ENCODE measurements at places on chromosomes 2 and 18.

DNA sequence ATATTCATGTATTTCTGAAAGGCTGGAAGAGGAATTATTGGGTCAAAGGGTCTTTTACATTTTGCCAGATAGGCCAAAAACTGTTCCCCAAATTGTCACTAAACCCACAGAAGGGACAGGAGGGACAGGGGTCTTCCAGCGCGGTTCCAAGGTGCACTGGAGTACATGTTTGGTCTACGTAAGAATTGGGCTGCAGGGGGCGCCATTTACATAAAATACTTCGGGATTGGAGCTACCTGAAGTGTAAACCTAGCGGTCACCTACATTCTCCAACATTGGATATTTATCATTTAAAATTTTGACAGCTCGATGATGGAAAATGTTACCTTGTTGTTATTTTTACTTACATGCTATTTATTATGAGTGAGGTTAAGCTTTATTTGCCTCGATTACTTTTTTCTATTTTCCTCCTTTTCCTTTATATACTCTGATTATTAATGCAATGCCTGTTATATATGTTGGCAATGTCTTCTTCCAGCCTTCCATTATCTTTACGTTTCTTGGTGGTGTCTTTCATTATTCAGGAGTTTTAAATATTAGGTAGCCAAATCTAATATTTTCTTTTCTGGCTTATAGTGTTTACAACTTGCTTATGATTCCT is 43.0 kb upstream of the RAB6C start:
- DNase-seq: peak; percentile 43

DNA sequence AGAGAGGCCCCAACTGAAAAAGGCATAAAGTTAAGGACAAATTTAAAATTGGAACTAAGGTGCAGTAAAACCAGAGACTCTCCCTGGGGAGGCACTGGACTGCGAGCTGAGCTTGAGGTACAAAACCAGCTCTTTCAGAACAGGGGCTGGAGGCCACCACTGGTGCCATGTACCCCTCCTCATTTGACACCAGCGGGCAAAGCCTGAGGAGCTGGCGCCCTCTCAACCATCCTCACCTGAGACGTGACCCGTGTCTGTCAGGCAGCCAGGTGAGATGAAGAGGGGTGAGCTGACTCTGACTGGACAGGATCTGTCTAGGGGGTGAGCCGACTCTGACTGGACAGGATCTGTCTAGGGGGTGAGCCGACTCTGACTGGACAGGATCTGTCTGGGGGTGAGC is 68.5 kb downstream of the TMEM18 start:
- DNase-seq: no peak

GRCh38 chr2:230010501-230010900 is 58.2 kb downstream of the SLC16A14 start:
- no peak for DNase-seq

- DNase-seq: no peak
These were observed 122.6 kb downstream of the SCN3A start for GRCh38 chr2:165081276-165081675.

GRCh38 chr2:101743288-101743687 is 45.8 kb downstream of the MAP4K4 start:
- no peak for DNase-seq

- DNase-seq: peak; percentile 41
These were observed 141.2 kb downstream of the PID1 start for GRCh38 chr2:229129738-229130371.

GRCh38 chr2:47897883-47898731 is 8.2 kb downstream of the FBXO11 start:
- no peak for DNase-seq

DNA sequence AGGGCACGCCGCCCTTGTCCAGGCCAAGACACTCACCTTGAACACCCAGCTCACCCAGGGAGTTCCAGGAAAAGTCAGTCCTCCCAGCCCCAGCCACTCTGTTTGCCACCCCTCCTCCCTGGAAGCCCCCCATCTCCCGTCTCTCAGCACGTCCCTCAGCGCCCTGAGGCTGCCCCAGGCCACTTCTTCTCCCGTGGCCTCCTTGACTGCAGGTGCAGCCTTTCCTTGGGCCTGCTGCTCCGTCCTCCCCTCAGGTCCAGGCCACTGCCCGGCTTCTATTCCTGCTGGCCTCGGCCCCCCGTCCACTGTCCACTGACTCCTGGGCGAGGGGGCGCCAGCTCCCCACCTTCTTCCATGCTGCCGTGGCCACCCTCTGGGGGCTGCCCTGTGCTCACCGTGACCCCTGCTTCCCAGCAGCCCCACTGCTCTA is 239.1 kb downstream of the HDAC4 start:
- no peak for DNase-seq

DNA sequence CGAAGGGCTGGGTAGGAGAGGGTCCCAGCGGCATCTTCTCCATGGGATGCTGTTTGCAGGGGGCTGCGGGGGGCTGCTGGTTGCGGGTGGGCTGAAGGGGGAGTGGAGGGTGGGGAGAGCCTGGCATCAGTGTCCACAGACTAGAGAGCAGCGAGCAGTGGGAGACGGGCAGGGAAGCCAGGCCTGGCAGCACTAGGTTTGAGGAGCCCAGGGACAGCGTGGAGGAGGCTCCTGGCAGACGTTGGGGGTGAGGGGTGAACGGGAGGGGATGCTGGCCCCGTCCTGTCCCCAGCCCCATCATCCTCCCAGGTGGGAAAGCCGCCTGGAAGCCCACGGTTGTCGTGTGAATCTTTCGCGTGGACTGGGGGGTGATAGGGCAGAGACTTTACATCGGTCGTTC is 48.2 kb upstream of the TFCP2L1 start:
- DNase-seq: no peak

- no peak for DNase-seq
These were observed 280.7 kb upstream of the ATP5MC3 start for GRCh38 chr2:175462246-175462645.

DNA sequence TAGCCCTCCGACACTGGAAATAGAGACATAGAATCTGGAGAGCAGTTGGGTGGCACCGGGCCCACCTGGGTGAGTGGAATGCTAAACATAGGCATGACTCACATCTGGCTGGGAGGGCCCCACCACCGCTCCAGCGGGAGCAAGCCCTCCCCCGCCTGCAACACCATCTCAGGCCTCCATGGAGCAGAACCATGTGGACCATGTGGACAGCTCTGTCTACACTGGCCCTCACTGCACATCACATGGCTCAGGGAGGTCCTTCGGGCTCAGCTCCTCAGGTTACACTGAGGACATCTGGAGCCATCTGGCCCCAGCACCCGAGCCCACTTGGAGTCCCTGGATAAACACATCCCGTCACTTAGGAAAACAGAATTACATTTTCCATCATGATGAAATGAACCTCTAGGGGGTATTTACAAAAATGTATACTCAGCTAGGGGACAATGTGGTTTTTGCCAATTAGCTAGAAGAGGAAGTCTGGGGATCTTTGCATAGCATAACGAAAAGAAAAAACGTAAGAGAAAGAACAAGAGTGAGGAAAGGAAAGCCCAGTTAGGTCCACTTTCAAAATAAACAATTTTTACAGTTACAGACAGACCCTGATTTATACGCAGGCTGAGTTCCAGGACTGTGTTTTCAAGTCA is 30.7 kb upstream of the MLPH start:
- DNase-seq: peak; percentile 77

- DNase-seq: peak; percentile 48
These were observed 56.9 kb downstream of the SLC38A11 start for GRCh38 chr2:164898475-164898874.

DNA sequence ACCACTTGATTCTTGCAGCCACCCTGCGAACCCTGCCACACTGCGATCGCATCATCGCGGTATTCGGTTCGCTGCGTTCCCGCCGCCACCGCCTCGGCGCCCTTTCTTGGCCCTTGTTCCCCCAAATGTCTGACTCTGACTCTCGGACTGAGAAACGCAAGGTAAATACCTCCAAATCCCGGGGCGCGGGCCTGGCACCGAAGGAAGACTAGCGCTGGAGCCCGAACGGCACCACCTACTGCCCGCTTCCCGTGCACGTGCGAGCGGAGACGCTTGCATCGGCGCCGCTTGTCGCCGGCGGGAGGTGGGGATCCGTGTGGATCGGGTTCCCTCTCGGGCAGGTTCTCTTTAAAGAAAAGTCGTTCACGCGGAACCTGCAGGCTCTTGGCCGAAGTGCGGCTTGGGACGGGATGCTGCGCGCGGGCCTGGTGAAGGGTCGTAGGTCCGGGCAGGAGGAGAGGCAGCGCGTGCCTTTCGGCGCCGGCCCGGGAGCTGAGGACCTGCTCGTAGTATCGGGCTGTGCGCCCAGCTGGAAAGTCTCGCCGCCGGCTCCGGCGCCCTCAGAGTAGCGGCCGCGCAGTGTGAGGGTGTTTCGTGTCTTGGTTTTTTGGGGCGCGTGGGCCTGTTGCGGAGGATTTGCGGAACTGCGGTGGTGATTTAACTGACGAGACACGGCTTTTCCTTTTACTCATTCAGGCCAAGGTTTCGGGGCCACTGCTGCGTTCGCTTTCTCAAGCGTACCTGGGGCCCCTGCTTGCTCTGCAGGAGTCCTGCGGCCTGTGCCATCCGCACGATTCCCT is 514 bp downstream of the BCL2L11 start:
- DNase-seq: peak; percentile 12

- DNase-seq: no peak
These were observed 56.2 kb upstream of the RMDN2 start for GRCh38 chr2:37868866-37869265.

- DNase-seq: no peak
These were observed 954.2 kb upstream of the NRXN1 start for GRCh38 chr2:51986101-51986500.

- peak; percentile 31 for DNase-seq
These were observed 18.4 kb upstream of the CPO start for GRCh38 chr2:206920951-206921350.

GRCh38 chr2:174337337-174338146 is 2.8 kb downstream of the SP9 start:
- DNase-seq: no peak

DNA sequence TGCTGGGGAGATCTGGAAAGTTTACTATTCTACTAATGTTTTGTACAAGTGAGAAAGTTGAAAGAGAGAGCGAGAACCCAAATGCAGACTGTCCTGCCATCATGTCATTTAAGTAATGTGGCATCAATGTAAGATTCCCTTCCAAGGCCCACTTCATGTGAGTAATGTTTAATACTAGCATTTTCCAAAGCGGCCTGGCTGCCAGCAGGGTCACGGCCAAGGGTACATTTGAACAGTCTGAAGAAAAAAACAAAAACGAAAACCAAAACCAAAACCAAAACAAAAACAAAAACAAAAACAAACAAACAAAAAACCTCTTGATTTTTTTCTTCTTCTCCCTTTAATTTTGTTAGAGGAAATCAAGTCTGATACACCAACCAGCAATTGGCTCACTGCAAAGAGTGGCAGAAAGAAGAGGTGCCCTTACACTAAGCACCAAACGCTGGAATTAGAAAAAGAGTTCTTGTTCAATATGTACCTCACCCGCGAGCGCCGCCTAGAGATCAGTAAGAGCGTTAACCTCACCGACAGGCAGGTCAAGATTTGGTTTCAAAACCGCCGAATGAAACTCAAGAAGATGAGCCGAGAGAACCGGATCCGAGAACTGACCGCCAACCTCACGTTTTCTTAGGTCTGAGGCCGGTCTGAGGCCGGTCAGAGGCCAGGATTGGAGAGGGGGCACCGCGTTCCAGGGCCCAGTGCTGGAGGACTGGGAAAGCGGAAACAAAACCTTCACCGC is 2.2 kb downstream of the HOXD10 start:
- DNase-seq: peak; percentile 50

GRCh38 chr2:182585001-182585400 is 131.1 kb upstream of the DNAJC10 start:
- DNase-seq: no peak

- no peak for DNase-seq
These were observed 8.1 kb downstream of the NABP1 start for GRCh38 chr2:191686066-191686465.

DNA sequence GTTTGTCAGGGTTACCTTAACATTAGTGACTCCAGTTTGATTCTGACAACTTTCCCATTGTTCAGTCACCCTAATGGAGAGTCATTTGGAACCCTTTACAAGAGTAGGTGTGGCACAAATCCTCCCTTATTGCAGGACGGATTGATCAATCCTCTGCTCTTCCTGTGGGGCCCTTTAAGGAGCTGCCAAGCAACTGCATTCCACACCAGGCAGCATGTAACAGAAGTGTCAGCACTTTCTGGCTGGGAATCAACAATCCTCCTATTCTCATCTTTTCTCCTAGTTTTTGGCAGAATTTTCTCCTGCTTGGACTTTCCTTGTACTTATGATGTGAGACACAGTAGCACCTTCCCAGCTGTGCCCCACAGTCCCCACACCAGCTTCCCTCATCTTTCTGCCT is 177.8 kb downstream of the ST6GAL2 start:
- DNase-seq: no peak

DNA sequence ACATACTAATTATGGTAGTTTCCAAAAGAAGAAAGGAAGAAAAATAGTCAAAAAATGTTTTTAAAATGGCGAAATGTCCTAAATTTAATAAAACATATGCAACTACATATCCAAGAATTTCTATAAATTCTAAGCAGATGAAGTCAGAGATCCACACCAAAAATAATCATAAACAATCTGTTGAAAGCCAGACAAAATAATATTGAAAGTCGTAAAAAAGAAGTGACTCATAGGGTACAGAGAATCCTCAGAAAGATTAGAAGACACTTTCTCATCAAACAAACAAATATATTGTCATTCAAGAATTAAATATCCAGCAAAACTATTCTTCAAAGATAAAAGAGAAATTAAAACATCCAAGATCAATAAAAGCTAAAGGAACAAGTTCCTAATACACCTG is 281.4 kb upstream of the ZNF804A start:
- no peak for DNase-seq

- peak; percentile 76 for DNase-seq
These were observed 220.1 kb downstream of the HAUS1 start for GRCh38 chr18:46324087-46324955.

DNA sequence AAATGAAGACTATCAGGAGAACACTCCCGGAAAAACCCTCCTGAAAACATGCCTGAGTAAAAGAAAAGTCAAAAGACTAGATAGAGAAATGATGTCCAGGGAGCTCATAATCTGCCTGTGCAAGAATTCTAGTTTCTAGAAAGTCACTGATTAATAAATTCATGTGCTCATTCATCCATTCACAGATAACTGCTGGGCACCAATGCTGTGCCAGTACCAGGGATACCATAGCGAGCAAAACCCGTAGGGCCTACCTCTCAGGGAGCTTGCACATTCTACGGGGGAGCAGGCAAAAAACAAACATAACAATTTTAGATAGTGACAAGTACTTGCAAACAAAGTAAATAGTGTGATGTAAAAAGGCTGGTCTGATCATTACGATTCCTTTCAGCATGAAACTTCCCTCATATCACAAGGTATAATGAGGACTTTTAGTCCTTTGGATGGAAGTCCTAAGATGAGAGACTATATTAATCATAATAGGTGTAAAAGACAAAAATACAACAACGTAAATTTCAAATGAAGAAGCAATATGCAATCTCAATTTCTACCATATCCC is 289.9 kb downstream of the AFF3 start:
- no peak for DNase-seq

Measured in fibroblast of mammary gland (primary cell).